GM23248 (cell line): ENCODE measurements at places on chromosomes 5 and 9.

GRCh38 chr9:109048822-109049221 is 35.5 kb upstream of the CTNNAL1 start:
- no peak for DNase-seq

- no peak for DNase-seq
Measured at GRCh38 chr5:125476901-125477585, 730.6 kb upstream of the ZNF608 start.

GRCh38 chr9:72779614-72780013 is 173.2 kb downstream of the ALDH1A1 start:
- DNase-seq, result no peak

DNA sequence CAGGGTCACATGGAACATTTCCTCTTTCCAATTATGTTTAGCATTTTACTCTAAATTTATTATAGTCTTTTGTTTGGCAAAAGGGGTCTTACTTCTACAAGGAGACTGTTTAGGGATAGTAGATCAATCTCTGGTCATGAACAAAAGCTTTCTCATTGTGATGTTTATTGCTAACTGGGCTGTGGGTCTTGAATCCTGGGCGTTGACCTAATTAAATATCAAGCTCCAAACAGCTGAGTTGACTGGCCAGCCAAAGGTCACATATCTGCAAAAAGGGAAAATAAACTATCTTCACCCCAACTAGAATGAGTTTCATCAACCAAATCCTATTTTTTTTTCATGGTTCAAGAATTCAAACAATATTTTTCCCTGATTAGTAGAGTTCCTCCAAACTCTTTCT is 245.4 kb upstream of the TUT7 start:
- DNase-seq, result no peak

DNA sequence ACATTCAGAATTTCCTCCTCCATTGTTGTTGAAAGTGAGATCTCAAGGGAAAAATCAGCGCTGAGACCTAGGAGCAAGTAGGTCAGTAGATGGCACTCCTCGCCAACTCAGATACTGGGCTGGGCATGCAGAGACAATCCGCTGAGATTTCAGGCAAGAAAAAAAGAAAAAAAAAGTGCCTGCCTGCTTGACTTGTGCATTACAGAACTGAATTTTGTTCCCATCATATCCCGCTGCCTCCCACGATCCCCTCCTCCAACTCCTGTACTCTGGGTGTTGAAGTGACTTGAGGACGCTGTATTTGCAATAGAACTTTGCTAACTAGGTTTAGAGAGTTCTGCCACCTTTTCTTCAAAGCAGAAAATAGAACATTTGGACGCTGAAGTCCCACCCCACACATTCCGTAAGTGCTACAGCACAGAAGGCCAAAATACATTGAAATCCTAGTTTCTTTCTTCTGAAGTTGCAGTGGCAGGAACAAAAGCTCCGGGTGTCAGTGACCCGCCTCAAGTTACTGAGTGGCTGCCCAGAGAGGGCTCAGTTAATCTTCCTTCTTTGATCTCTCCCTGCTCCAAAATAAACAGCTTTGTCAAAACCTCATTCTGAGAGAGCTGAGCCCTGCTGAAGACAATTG is 265.8 kb downstream of the MLLT3 start:
- peak; percentile 89 for DNase-seq

DNA sequence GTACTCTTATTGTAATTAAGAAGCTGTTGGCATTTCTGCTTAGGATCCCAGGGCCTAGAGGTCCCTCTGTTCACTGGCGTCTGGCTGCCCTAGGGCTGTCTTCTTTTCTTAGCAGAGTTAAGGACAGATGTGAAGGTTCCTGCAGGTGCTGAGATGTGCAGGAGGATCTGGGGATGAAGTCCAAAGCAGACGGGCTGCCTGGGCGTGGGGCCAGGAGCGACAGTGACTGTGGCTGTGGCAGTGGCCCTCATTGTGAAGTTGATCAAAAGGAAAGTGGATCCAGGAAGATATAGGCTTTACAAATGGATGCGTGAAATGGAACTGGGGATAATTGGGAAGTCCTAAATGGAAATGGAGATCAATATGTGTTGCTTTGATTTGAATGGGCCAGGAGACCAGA is 19.1 kb upstream of the SH3PXD2B start:
- DNase-seq, result no peak

DNA sequence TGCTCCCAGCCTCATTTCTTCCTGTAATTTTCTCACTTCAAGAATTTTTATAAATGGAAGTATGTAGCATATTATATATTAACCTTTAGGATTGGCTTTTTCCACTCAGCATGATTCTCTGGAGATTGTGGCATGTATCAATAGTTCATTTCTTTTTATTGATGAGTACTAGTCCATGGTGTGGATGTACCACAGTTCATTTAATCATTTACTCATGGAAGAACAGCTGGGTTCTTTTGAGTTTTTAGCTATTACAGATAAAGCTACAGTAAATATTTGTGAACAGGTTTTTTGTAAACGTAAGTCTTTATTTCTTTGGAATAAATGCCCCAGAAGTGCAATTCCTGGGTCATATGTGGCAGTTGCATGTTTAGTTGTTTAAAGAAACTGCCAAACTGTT is 76.1 kb downstream of the UHRF2 start:
- DNase-seq, result no peak

- peak; percentile 62 for DNase-seq
Measured at GRCh38 chr9:115327436-115328122, 209.6 kb upstream of the TNC start.

DNA sequence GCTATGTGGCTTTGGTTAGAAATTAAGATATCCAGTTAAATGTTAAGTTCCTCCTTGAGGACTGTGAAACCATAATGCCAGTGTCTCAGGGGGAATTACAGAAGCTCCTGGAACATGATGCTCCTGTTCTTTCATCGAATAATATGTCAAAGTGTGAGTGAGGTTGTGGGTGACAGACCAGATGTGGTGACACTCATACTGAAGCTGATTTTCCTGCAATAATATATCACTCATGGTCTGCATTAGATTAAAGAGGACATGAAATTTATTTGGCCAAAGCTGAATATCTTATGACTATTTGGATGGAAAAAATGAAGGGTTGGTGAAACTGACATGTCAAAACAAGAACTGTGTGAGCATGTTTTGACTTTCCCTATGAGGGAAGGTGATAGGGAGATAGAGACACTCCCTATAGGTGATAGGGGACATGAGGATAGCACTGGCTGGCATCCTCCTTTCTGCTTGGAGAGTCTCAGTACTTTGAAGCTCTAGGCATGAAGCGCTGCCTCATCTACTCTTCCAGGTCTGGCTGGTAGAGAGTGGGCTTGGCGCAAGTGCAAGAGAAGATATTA is 173.5 kb downstream of the ARHGEF28 start:
- no peak for DNase-seq

- peak; percentile 95 for DNase-seq
Measured at GRCh38 chr5:87121304-87122150, 146.2 kb upstream of the RASA1 start.

GRCh38 chr5:151251001-151251551 is 1.9 kb upstream of the GM2A start:
- no peak for DNase-seq

DNA sequence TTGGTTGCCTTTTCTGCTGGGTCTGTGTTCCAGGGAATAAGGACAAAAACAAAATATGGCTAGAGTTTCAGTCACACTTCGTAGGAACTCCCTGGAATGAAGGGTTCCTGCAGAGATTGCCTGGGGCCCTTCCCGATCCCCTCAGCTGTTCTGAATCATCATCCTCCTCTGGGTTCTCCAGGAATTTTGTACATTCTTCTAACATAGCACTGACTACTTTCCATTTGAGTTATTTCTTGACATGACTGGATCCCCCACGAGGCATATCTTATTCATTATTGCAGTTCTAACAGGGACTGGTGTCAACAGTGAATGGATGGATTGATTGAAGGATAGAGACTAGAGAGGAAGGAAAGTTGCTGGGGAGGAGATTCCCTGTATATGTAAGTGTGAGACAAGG is 49.2 kb upstream of the TNC start:
- DNase-seq, result peak; percentile 87

DNA sequence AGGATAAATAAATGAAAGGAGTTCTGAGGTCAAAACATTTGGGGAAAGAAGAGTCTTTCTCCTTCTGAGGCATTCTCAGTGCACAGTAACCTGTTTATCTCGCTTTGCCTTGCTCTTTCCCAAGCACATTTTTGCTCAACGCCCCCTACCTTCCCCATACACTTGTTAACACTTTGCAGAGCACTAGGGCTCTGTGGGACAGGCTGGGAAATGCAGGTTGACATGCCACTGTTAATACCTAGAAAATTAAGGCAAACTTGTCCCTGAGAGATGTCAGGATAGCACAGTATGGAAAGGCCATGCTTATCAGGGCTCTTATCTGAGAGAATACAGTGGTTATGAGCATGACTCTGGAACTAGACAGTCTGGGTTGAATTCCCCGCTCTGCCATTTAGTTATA is 152.0 kb downstream of the DOCK8 start:
- no peak for DNase-seq

DNA sequence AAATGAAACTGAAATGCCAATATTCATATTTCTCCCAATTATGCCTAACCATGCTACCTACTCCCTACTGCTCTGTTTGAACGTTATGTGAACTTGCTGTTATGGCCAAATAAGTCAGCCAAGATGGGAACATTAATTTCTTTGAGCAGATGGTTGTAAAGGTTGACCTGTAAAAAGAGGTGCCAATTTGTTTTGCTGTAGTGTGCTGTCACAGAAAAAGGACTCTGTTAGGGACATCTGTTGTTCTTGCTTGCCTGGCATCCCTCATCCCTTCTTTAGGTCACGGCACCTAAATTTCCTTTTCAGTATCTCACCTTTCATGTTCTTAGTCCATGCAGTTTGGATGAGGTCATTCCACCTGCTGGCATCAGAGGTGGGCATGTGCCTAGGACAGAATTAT is 35.4 kb downstream of the GDNF start:
- DNase-seq, result no peak

DNA sequence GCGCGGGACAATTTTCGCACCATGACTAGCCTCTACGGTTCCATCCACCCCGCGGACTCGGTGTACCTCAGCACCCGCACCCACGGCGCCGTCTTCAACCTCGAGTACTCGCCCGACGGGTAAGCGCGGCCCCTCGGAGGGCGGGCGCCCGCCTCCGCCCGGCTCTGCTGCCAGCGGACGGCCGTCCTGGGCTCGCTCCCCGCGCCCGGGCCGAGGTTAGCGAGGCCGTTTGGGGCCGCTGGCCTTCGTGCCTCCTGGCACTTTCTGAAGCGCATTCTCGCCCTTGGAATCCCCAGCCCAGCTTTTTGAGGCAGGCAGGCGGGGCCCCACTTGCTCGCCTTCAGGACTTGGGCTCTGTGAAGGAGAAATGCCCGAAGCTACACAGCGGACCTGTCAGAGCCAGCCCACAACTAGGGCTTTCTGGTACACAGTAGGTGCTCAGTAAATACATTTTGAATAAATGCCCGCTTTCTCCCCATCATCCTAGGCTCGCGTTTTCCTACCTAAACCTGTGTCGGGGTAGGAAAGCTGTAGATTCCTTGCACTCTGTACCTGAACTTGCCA is 772 bp downstream of the DCAF10 start:
- peak; percentile 75 for DNase-seq

DNA sequence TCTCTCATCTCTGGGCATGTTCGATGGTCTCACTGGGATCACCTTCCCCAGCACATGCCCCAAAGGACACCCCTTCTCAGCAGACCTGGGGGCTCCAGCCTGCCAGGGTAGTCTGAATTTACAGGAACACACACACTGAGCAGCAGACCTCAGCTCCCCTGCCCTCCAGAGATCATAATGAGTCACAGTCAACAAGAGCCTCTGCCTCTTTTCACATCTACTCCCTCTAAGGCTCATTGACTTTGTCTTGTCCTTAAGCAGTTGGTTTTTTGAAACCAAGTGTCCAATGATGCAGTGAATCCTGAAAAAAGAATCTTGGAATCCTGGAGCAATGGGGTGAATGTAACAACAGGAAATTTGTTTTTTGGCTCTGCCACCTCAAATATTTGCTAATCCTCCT is 20.8 kb downstream of the GABBR2 start:
- DNase-seq, result peak; percentile 67

DNA sequence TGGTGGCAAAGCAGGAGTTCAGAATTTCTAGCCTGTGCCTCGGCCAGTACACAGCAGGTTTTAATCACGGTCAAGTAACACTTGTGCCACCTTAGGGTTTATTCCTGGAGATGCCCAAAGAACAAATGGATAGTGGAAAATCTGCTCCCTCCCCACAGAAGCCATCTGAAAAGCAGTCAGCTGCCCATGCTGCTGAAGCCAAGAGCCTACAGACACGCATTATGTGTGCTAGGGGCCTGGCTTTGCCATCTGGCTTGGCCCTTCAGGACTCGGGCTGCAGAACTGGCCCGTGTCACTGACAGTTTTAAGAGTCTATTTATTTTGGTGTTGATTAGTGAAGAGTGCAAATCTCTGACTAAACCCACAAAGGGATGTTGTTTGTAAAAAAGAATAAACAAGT is 11.1 kb downstream of the ARSB start:
- no peak for DNase-seq

- peak; percentile 32 for DNase-seq
Measured at GRCh38 chr9:4661611-4662010, 483 bp upstream of the PLPP6 start.
